ENCODE measurements at places on chromosomes 5 and 9.

DNA sequence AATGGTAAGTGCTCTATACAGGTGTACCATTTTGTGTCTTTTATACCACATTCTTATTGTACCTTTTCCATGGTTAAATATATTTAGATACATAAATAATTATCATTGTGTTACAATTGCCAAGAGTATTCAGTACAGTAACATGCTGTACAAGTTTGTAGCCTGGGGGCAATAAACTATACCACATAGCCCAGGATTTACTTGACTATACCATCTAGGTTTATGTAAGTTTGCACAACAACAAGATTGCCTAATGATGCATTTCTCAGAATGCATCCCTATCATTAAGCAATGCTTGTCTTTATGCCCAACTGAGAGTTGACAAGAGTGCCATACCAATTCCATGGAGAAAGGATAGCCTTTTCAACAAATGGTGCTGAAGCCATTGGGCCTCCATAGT lies 136.7 kb upstream of the PJA2 start:
- DNase-seq = no peak

DNA sequence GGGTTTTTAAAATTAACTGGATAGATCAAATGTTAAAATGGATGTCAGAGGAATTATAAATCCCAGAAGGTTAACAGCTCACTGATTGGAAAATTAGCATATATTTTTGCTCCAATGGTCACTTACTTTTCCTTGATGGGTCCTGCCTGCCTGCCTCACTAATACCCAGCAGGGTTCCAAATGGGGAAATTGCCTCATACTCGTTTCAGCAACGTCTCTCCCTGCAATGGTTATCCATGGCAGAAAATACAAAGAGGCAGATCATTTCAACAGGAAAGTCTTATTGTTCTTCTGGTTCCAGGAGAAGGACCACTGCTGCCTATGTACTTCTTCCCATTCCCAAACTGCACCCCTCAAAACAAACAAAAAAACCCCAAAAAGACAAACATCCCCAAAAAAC lies 71.3 kb downstream of the ERP44 start:
- DNase-seq = no peak

GRCh38 chr5:14743601-14744295 lies 79.2 kb downstream of the OTULIN start:
- no peak for DNase-seq

- DNase-seq = no peak
These were observed 11.4 kb downstream of the TMEM245 start for GRCh38 chr9:109108318-109108717.

GRCh38 chr5:79990205-79990597 lies 861 bp downstream of the MTX3 start:
- peak; percentile 62 for DNase-seq

GRCh38 chr5:180399401-180400215 lies 46.5 kb upstream of the GFPT2 start:
- DNase-seq = no peak

GRCh38 chr5:132663771-132664695 lies 6.1 kb downstream of the IL13 start:
- DNase-seq = peak; percentile 15

GRCh38 chr5:4544049-4544670 lies 596.0 kb upstream of the ADAMTS16 start:
- no peak for DNase-seq

DNA sequence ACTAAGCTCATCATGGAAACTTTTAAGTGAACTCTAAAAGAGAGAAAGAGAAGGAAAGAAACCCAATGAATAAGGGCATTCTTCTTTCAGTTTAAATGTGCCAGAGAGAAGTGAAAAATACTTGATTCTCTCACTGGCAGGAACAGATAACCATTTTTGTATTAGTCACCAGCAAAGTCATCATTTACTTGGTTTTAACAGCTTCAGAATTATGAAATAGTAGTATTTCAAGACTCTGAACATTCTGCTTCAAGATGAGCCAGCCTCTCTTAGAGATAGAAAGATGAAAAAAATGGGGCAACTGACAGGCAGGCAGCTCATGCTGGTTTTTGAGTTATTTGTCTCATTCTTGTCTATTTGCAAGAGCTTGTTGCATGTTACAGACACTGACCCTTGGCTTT lies 103.5 kb downstream of the GCNT1 start:
- no peak for DNase-seq

DNA sequence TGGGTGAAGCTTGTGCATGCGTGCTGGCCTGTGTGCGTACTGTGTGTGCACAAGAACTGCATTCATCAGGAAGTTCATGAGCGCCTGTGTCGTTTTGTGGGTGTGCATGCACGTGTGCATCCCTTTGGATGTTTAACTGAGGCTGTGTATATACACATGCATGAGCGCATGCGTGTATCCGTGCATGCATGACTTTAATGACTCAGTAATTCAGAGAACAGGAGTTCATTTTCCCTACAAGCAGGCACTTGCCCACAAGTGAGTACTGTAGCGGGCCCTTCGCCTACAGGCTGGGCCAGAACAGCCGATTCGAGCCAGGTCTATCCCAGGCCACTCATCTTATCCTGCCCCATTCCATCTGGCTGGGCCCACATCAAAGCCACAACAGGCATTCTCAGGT lies 29.8 kb downstream of the CORO2A start:
- no peak for DNase-seq

- no peak for DNase-seq
These were observed 223.8 kb downstream of the HSPA4 start for GRCh38 chr5:133275631-133276030.

DNA sequence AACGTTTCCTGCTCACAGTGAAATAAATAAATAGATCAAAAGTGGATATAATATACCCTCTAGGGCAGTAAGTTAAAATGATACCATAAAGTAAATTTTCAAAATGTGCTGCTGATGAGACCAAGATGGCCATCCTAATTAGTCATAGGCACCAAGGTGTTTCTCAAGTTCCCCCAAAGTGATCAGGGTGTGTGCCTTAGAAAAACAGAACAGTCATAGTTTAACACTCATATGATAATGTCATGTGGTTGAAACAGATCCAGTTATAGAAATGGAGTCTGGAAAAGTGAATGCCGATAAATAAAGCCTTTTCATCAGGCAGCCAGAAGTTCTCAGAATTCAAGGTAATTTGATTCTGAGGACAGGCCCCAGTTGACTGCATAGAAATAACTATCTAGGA lies 161.5 kb upstream of the CDKN2B start:
- DNase-seq = no peak

DNA sequence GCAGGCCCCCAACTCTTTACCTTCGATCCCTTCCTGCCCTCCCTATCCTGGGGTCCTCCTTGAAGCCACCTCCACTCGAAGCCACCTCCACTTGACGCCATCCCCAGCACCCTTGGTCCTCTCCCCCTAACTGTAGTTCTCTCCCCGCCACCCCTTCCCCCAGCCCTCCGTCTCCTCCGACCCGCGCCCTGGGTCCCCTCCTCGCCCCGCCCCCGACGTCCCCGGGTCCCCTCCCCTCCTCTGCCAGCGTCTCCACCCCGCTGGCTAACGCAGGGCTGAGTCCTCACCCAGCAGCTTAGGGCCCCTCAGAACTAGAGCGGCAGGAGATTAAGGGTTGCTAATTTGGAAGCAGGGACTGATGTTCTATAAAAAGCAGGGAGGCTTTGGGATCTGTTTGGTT lies 30.6 kb upstream of the ANKRD33B start:
- DNase-seq = peak; percentile 6

DNA sequence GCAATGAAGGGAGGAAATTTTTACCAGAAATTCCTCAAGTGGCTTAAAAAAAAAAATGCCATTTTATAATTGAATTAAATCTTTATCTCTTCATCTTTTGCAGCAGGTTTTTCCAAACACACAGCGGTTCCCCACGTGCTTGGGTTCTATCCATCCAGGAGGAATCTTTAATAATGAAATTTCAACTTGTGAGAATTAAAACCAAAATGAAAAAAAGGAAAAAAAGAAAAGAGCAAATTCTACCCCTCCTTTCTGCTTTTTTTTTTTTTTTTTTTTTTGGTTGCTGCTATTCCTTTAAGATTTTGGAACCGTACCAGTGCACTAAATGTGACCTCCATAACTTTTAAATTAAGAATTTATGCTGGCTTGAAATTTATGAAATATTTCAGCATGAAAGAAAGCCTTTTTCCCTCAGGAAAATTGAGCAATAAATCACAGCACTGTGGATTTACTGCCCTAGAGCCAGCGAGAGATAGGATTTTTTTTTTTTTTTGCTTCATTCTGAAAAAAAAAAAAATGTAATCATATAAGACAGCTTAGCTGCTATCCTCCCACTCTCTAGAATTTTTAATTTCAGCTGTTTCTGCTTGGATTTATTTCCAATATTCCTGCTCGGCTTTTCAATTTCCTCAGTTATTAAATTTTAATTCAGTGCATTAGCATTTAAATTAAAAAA lies 88.5 kb downstream of the ZNF618 start:
- DNase-seq = no peak

DNA sequence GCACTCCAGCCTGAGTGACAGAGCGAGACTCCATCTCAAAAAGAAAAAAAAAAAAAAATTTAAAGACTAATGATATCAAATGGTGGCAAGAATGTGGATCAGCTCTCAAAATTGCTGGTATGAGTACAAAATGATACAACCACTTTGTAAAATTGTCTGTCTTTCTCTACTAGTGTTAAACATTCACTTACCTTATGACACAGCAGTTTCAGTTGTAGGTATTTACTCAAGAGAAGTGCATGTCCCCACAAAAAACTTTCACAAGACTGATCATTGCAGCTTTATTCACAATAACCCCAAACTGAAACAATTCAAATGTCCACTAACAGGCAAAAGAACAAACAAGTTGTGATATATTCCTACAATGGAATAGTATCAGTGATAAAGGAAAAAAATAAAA lies 14.7 kb upstream of the CETN3 start:
- no peak for DNase-seq

DNA sequence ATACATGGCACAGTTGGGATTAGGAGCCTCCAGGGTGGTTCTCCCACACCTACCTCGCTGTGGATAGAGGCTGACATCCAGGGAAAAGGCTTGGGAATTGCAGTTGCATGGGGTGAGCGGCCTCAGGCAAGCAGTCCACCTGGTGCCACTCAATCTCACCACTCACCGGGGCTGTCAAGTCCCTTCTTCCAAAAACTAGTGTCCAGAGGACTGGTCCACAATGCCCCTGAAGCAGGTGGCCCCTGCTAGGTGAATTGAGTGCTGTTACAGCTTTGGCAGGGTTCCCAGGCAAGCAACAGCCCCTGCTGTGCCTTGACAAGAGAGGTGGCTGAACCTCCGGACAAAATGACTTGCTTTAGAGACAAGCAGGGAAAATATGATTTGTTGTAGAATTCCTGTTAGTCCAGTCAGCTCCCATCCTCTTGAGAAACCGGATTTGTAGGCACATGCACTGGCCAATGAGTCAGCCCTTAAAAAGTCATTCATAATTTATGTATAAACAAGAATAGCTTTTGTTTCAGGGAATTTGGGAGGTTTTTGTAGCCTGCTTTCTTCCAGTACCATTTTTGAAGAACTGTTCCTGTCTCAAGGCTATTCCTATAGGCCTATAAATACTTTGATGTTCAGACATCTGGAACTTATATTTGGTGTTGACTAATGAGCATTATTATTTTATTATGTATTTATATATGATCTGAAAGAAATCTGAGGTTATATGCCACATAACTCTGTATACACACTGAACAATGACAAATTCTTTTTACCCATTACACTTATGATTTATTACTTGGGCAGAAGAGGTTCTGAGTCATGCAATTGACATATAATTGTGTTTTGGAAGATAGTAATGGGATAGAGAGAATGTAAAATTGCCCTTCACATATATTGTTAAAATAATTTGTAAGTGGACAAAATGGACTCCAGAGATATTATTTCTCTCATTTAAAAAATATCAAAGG lies 411.1 kb downstream of the ACTL7B start:
- no peak for DNase-seq

DNA sequence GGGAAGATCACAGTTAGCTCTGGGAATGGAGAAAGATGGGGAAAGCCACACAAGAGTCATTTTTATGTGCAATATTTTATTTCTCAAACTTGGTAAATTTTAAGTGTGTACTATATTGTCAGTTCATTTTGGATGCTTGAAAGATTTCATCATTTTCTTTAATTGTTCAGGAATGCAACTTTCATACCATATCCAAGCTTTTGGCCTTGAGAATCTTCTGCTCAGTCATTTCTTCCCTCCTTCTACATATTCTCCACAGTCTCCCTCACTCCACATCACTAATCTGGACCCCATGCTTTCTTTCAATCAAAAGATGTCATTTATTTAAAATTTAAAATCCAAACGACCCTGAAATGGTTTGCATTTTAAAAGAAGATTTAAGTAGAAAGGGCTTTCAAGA lies 135.4 kb downstream of the FAM114A2 start:
- DNase-seq = no peak

DNA sequence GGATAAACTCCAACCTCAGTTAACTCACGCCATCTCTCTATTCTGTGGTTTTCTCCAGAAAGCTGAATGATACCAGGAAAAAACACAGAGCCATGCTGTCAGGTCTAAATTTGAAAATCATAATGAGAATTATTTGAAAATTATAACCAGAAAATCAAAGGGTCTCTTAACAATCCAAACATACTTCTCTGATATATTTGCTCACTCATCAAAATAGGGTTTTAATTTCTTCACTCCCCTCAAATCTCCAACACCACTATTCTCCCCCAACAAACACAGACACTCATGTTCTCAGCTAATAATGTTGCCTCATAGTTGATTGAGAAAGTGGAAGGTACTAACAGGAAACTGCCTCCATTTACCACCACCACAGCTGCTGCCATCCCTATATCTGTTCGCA lies 375.5 kb downstream of the TLE1 start:
- no peak for DNase-seq

- no peak for DNase-seq
These were observed 26.7 kb upstream of the IZUMO3 start for GRCh38 chr9:24572406-24572805.

GRCh38 chr5:146947181-146947941 lies 68.8 kb upstream of the PPP2R2B start:
- DNase-seq = peak; percentile 17

- DNase-seq = no peak
These were observed 23.5 kb upstream of the ATG10 start for GRCh38 chr5:81948349-81948748.

GRCh38 chr9:106868087-106868486 lies 5.1 kb downstream of the ZNF462 start:
- DNase-seq = no peak

DNA sequence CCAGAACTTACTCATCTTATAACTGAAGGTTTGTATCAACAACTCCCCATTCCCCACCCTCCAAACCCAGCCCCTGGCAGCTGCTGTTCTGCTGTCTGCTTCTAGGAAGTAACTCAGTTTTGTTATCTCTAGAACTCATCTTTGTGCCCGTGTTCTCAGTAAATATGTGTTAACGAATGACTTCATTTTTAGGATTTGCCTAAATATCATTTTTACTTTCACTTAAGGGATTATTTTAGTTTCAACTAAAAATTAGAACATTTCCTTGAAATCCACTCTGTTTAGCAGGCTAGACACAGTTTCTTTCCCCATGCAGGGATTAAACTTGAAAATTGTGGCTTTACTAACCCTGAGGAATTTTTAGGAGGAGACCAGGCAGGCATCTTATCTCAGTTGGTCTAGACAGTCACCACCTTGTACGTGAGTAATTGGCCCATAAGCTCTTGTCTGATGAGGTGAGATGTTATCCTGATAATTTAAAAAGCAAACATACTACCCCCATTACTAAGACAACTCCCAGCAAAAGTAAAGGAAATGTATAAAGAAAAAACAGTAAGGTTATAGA lies 68.2 kb upstream of the TNFAIP8 start:
- peak; percentile 87 for DNase-seq
